Non-pigmented ciliary epithelial cell (primary cell): ENCODE measurements at places on chromosomes 3 and 15.
A peak's percentile ranks its signal among the peaks of the same experiment; 100 is the strongest.

- no peak for DNase-seq
Measured at GRCh38 chr3:63967675-63968611, 55.4 kb downstream of the PSMD6 start.

DNA sequence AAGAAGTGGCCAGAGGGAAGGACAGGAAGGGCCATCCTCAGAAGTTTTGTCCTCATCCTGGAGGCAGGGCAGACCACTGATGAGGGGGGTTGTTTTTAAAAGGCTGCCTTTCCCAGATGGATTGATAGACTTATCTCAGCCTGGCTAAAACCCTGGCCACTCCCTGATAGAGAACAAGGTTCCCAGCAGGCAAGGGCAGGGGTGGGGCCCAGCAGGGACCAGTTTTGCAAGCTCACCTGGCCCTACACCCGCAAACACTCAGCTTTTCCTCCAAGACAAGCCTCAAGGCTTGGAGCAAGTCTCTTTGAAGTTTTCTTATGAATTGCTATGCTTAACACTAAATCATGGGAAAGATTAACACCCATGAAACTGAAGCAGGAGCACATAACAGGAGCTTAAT is 9.1 kb downstream of the LIPC start:
- no peak for DNase-seq

GRCh38 chr3:160719710-160720109 is 36.3 kb upstream of the PPM1L start:
- DNase-seq, result no peak

DNA sequence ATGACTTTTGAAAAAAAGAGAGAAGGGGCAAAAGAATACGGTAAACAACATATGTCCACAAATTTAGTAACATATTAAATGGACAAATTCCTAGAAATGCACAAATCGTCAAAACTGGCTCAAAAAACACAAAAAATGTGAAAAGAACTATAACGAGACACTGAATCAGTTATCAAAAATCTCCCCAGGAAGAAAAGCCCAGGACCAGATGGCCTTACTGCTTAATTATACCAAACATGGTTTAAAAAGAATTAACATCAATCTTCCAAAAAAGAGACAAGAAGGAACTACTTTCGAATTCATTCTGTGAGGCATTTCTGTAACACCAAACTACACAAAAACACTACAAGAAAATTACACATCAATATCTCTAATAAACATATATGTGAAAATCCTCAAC is 117.4 kb downstream of the STAG1 start:
- no peak for DNase-seq

- no peak for DNase-seq
Measured at GRCh38 chr3:66998904-66999235, 763 bp downstream of the KBTBD8 start.

- no peak for DNase-seq
Measured at GRCh38 chr15:68277603-68278344, at the start of gene FEM1B. FEM1B (plus strand) TSS chr15:68277745; CDS start chr15:68278418, 673 bp downstream.

- no peak for DNase-seq
Measured at GRCh38 chr3:183692436-183692835, 5.2 kb upstream of the YEATS2 start.

GRCh38 chr3:108669208-108669607 is 79.7 kb downstream of the DZIP3 start:
- DNase-seq, result no peak

GRCh38 chr3:175477651-175478224 is 618.6 kb downstream of the NAALADL2 start:
- no peak for DNase-seq

DNA sequence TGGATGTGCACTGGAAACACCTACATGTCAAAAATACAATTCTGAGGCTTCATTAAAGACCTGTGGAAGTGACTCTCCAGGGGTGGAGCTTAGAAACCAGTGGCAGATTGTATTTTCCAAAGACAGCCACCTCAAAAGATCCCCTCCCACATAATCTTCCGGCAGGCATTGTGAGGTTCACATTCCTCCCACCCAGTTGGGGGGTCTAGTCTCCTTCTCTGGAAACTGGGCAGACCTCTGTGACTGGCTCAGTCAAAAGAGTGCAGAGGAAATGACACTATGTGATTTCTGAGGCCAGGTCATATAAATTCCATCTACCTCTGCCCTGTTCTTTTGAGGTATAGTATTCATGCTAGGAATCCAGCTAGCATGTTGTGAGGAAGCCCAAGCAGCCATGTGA is 1.9 kb upstream of the CFAP92 start:
- no peak for DNase-seq

GRCh38 chr3:20696388-20697150 is 510.6 kb upstream of the SGO1 start:
- DNase-seq, result no peak

DNA sequence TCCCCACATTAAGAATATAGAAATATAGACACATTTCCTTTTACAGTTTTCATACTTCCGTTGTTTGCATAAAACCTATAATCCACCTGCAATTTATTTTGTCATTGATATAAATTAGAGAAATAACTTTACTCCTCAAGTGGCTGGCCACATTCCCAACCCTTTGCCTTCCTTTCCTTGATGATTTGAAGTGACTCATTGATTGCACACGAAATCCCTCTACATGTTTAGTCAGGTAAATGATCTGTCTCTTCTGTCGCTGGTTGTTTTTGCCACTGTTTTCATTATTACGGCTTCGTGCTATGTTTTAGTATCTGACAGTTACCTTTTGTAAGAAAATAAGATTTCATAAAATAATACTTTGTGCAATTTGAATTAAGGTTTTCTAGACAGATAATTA is 272.2 kb upstream of the NR2E3 start:
- no peak for DNase-seq

- DNase-seq, result peak; percentile 30
Measured at GRCh38 chr15:73870700-73871408, 2.5 kb upstream of the TBC1D21 start.

DNA sequence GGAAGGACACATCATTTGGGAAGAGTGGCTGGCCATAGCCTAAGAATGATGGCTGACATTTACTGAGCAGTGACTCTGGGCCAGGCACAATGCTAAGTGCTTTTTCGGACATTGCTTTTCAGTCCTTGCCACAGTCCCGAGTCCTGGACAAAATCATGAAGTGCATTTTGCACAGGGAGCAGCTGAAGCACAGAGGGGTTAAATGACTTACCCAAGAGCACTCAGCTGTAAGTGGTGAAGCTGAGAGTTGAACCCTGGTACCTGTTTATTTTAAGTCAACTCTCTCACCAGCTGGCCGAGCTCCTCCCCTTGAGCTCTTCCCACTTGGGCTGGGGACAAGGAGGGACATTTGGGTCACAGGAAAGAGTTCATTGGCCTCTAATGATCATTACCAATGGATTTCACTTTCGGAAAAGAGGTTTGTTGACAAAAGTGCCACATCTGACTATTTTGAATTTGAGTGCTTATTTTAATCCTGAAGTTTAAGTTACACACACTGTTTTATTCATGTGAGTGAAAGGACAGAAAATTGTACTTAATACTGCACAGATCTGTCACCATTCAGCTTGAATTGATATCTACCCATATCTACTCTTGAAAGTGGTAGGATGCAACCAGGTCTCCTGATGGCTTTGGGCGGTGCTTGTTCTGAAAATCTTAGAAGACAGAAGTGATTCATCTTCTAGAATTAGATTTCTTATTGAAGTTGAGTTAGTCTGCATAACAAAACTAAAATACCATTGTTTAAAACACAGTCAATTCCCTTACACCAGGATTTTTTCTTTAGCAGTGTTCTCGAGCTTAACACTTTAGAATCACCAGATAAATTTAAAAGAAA is 368.7 kb upstream of the PROK2 start:
- no peak for DNase-seq

DNA sequence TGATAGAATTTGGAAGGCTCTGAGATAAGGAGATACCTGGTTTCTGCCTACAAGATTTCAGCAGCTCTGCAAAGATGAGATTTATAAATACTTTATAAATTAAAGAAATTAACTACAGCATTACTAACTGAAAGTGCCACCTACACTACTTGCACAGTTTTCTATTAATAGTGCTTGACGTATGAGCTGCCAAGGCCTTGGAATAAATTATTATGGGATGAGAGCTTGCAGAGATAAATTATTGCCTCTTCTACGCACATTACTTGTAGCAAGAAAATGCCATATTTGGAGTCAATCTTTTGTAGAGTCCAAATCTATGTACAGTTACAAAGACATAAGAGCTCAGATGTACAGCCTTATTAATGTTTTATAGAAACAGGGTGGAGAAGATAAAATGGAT is 89.1 kb downstream of the BCHE start:
- DNase-seq, result no peak

- no peak for DNase-seq
Measured at GRCh38 chr3:119437691-119438258, 25.6 kb downstream of the TMEM39A start.

DNA sequence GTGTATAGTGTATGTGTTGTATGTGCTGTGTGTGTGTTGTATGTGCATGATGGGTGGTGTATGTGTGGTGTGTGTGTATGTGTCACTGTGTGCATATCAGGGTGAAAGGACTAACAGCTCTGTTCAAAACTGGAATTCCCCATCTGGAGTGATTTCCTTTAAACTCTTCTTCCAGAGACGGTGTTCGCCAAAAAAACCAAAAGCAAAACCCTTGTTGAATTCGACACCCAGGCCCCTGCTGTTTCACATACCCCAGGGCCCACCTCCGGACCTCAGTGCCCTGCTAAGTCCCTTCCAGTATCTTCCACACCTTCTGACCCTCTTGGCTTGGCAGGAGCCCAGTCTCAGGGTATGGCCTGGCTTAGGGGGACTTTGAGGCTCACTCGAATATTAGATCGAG is 44.9 kb upstream of the SEC13 start:
- DNase-seq, result no peak

DNA sequence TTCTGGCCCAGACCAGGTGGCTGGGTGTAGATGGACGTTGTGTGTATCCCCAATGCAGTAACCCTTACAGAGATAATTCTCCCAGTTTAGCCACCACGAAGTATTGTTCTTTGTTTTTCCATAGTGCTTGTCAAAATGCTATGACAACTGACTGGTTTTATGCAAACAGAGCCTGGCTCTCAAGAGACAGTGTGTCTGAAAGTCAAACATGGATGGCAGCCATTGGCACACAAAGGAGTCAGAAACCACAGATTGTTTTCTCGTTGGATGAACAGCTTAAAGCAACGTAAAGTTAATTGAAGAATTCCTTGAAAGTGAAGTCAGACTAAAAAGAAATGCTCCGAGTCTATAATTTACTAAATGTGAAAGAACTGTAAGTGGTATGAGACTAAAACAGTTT is 91.2 kb downstream of the FILIP1L start:
- no peak for DNase-seq

- no peak for DNase-seq
Measured at GRCh38 chr3:178002113-178002512, 534.1 kb upstream of the KCNMB2 start.

GRCh38 chr15:38991126-38991525 is 426.5 kb upstream of the RASGRP1 start:
- DNase-seq, result no peak

- peak; percentile 49 for DNase-seq
Measured at GRCh38 chr15:41263891-41264351, 32.9 kb downstream of the CHP1 start.

- no peak for DNase-seq
Measured at GRCh38 chr15:40841741-40842140, 2.1 kb upstream of the SPINT1 start.

- DNase-seq, result no peak
Measured at GRCh38 chr3:71376503-71376902, 207.0 kb downstream of the FOXP1 start.

- peak; percentile 37 for DNase-seq
Measured at GRCh38 chr3:42497009-42497731, 5.3 kb upstream of the VIPR1 start.

DNA sequence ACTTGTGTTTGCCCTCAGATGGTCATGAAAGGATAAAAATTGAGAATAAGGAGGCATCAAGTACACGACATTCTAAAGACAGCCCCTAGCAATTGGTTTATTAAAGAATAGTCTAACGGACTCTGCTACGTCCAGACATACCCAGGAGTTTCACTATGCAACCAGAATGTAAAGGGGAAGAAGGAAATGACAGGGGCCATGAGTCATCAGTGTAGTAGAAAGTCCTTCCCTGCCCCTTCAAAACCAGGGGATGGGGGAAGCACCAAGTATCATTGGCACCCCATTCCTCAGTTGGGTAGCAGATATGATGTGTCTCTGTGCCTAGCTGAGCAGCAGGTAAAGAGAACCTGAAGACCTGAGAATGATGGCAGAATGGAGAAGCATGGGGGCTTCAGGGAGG is 367.4 kb downstream of the IL20RB start:
- no peak for DNase-seq

- DNase-seq, result no peak
Measured at GRCh38 chr3:44050101-44050500, 191.6 kb upstream of the TOPAZ1 start.

- no peak for DNase-seq
Measured at GRCh38 chr15:65249641-65250040, 37.0 kb downstream of the PARP16 start.

DNA sequence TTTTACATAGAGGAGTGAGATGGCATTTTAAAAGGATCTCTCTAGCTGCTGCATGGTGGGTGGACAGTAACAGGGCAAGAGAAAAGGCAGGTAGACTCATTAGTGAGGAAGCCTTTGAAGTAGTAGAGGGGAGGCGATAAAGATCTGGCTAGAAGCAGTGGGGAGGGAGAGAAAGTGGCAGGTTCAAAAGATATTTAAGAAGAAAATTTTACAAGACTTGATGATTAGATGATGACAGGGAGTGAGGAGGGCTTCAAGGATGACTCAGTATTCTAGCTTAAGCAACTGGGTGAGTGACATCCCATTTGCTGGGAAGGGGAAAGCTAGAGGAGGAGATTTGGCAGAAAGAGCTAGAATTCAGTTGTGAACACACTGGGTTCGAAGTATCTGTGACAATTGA is 3.8 kb upstream of the BRPF1 start:
- DNase-seq, result no peak

DNA sequence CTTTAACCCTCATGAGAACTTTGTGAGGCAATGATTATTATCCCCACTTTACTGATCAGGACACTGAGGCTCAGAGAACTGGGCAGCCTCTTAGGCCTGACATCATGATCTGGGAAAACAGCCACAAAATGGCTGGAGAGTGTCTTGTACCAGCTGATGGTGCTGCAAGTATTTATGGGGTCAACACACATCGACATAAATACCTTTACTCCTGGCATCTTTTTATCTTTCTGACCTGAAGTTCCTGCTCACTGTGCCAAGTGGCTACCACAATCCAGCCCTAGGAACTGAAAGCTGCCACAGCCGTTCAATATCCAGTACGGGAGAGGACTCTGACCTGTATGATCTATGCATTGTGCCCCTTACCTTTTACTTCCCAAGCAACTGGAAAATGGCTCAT is 29.2 kb upstream of the MUC13 start:
- no peak for DNase-seq

- no peak for DNase-seq
Measured at GRCh38 chr3:152071924-152072323, 196.8 kb upstream of the MBNL1 start.
